ENCODE measurements at places on chromosomes 2 and 18.

GRCh38 chr2:6845903-6846302 lies 19.8 kb downstream of the CMPK2 start:
- DNase-seq, result no peak

DNA sequence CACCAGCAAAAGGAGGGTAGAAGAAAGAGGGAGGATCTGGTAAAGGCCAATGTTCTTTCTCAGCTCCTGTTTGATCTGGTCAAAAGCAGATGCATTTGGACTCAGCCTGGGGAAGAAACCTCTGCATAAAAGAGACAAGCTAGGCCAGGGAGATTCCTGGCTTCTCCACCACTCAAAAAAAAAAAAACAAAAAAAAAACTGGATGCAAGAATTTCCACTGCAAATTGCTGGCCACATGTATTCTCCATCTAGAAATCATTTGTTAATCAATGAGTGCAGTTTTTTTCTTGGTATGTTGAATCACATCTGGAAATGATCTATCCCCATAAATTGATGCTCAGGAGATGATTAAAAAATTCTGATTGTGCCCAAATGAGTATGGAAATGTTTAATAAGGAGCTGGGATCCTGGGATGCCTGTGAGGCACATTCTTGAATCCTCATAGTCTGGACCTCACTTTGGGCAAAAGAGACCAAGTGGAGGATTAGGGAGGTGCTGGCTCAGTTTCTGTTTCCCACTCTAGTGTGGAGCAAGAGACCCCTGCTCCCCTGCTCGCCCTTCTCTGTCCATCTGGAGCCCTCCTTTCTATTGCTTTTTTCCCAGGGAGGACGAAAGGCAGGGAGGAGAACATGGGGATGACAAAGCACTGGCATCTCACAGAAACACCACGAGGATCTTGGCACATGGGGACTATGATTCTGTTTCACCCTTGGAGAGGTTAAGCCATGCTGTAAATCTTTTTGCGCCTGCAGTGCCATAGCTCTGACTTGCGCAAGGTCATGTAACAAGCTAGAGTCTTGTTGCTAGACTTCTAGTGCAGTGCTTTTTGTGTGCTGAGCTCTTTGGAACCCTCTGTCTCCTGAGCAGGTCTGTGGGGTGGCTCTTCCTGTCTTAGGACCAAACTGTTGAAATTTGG lies 57.6 kb downstream of the APOB start:
- no peak for DNase-seq

GRCh38 chr2:101657787-101658186 lies 39.7 kb upstream of the MAP4K4 start:
- DNase-seq, result no peak

DNA sequence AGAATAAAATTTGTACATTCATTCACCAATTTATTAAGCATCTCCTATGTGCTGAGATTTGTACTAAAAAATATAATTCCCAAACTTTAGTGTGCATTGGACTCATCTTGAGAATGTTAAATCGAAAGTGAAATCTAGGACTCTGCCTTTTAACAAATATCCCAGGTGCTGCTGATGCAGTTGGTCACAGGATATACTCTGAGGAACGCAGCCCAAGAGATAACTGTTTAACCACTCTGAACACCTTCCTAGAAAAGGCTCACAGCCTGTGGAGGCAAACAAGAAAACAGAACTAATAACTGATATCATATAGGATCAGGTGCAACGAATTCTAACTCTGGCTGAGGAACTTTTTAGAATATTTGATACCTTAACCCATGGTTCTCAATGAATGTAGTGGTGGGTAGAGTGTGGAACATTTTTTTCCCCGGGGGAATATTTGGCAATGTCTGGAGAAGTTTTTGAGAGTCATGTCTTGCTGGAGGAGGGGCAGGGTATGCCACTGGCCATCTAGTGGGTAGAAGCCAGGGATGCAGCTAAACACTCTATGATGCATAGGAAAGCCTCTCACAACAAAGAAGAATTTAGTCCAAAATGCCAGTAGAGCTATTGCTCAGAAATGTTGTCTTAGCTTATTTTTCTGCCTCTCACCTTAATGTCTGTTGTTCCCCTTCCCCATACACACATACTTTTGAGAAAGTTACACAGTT lies 96.5 kb downstream of the EHBP1 start:
- no peak for DNase-seq
